ENCODE measurements at places on chromosomes 1 and 21.

DNA sequence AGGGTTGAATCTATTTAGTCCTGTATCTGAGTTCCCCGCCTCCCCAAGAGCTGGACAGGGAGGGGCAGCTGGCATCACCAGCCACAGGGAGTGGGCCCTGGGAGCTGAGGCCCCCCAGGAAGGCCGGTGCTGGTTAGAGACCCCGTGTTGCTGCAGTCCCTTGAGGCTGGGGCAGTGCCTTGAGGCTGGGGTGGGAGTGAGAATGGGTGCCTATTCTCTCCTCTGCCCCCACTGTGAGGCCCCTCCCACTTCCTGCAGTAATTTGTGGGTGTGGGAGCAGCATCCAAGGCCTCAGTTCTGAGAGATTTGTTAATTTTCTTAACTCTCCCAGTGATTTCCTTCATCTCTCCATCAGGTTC lies 2.5 kb upstream of the TRAPPC3 start:
- no peak for DNase-seq

DNA sequence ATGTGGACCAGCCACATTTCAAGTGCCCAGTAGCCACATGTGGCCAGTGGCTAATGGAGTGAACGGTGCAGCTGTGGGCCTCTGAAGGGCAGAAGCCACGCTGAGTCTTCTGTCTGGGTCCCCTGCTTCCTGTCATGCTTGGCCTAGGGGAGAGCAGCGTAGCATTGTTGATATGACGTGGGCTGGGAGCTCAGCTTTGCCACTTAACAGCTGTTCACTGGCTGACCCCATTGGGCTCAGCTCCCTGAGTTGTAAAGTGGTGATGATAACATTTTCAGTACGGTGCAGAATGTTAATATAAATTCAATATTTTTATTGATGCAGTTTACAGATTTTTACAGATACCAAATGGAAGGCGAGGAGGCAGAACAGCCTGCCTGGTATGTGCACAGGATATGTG lies 4.5 kb downstream of the PODN start:
- no peak for DNase-seq

GRCh38 chr1:147609358-147609757 lies 61.0 kb downstream of the ACP6 start:
- DNase-seq: no peak

DNA sequence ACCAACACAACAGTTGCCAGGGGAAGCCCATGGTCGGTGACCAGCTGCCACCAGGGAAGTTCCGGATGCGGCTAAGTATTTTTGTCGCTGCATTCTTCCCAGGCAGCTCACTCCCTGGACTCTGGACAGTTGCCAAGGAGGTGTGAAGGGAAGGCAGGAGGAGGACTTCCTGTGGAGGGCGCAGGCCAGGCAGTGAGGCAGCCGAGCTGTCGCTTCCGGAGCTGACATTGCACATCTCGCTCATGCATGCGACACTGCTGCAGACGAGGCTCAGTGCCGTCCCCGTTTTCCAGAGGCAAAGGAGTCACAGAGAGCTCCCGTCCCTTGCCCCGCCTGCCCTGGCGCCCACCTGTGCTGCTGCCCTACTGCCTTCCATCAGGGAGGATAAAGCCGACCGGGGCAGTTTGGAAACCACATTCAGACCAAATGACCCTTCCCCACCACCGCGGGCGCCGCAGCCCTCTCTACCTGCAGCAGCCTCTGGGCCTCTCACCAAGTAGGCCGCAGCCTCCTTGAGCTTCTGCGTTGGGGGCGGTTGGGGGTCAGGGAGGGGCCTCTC lies 81.4 kb downstream of the NENF start:
- no peak for DNase-seq

DNA sequence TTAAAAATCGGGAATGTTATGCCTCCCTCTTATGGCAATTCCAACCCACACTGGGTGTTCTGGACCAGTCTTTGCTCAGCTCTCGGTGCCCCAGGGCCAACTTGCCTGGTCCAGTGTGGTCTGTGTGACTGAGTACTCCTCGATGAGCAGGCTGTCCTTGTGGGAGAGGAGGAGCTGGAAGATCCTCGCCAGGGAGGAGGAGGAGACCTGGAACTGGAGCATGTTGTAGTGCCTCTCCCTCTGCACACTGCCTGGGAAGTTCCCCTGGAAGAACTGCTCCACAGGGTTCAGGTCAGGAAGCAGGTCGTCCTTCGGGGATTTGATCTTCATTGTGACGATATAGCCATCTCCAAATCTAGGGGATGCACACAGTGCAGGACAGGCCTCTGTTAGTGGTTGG lies 88.5 kb upstream of the GCLM start:
- DNase-seq: no peak

DNA sequence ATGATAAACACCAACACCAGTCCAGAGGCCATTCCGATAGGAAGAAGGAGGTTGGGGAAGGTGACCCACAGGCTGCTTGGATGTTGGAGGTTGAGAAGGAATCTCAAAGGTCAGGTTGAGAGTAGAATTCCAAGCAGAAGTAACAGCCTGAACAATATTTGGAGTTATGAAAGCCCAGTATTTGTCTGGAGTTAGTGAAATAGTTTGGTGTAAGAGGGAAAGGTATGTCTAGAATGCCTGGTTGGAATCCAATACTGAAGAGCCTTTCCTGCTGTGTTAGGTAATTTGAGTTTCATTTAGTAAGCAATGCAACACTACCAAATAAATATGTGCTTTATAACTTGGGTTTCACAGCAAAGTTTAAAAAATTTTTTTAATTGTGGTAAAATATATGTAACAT lies 70.5 kb upstream of the MCOLN3 start:
- DNase-seq: no peak

DNA sequence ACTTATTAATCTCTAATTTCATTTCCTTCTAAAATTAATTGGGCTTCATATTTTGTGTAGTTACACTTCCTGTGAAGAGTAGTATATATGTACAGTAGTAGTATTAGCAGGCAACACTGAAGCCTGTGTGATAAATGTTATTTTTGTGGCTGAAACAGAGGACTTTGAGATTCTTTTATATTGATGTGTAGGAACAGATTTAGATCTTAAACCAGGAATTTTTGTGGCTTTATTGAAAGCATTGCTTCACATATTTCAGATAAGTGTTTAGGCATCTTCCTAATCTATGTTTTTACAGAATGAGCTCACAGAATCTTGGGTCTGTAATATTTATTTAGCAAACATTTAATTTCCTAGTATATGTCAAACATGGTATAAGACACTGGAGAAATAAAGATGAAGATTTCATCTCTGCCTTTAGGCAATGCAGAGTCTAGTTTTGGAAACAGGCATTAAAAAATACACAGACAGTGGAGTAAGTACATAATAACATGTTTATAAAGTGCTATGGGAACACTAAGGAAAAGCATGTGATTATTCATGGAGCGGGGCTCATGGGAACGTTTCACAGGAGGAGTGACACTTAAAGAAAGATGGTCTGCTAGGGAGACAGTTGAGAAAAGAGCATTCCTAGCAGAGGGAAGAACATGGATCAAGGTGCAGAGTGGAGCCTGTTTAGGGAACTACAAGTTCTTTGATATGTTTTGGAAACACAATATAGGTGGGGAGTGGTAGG lies 52.7 kb downstream of the MIGA1 start:
- no peak for DNase-seq

DNA sequence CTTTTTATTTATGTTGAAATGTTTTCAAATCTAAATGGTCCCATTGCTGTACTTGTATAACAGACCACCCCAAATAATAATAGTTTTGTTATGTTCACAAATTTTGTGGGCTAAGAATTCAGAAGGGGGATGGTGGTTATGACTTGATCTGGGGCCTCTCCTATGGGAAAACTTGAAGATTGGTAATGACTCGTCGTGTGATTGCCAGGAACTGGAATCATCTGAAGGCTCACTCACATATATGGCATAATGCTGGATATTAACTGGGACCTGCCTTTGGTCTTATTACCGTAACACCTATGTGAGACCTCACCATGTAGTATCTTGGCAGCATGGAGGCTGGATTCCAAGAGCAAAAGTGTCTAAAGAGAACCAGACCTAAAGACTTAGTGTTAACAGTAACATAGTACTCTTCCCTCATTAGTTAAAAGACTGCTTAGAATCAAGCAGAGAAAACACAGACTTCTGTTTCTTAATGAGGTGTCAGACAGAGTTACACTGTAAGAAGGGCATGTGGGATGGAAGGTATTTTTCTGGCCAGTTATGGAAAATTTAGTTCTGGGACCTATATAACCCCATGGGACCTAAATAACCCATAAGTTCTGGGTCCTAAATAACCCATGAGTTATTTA lies 11.9 kb downstream of the LYPLAL1 start:
- no peak for DNase-seq

DNA sequence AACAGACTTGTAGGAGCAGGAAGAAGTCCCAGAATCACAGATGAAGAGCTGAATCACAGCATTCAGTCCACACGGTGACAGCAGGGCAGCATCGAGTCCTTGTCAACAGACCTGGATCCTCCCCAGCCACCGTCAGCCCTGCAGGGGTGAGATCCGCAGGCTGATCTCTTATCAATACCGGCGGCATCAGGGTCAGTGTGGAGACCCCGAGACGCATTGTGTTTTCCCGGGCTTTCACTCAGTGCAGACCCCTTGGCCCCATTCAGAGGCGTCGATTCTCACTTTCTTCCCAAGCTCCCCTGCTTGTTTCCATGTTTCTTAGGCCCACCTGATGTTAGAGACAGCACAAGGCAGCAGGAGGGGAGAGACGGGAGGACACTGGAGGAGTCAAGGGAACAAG lies 609.6 kb downstream of the PTPRU start:
- DNase-seq: no peak

DNA sequence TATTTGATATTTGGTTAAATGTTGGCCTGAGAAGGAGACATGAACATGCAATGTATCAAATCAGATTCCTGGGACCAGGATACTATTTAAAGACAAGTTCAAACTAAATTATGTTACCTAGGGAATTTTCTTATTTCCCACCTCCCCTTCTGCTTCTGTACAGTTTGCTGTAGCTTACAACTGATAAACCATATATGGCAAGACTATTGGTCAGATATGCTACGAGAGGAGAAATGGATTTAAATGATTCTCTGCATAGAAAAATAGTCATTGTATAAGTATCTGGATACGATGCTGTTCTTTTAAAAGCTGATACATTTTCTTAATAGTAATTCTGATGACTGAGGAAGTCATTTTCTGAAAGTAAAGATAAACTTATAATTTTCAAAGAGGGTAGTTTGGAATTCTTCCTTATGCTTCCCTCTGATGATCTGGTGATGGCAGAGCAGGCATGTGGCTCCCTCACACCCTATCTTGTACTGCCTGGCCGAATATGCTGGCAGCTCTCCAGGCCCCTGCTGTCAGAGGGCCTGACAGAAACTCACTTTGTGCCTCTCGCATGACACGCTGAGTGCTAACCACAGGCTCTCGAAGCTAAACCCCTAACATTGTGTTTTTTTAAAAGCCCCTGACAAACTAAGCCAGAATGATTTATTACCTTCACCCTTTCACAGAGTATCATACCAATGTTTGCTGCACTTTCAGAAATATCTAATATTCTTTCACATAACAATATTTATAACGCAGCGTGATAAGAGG lies 19.4 kb downstream of the RRP15 start:
- DNase-seq: no peak

DNA sequence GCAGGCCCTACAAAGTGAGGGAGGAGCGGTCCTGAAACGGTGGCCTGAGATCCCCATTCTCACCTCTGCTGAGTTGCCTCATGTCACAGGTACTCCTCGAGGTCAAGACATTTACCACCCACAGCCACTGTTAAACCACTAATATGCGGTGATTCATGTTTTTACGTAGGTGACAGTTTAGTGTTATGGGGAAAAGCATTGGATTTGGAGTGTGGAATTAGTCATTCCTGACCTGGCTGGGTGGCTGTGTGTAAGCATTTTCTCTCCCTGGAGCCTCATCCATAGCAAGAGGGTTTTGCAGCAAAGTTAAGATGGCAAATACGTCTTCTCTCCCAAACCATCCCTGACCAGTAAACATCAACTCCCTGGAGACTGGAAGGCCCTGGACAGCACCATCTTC lies 57.8 kb upstream of the KCNJ6 start:
- DNase-seq: no peak

- no peak for DNase-seq
Observed at GRCh38 chr1:204574016-204574864, 58.0 kb downstream of the MDM4 start.

DNA sequence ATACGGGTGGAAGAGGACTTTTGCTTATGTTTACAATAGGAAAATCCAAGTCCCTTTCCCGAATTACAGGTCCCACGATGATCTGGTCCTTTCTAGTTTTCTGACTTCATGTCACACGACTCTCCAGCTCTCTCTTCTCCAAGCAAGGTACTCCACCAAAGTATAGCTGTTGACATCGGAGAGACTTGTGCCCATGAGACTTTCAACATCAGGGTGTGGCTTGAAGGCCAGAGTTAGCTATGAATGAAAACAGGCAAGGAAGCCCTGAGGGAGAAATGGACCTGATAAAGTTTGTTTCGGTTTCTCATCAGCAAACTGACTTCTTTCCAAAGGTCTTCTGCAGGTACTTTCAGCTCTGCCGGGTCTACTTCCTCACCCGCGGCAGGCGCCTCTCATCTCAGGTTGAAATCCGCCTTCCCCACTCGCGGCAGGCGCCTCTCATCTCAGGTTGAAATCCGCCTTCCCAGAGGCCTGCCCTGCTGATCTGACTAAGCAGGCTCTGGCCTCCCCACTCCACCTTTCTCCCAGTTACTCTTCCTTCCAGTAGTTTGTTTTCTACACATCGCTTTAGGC lies 2.1 kb upstream of the PER3 start:
- DNase-seq: no peak

- no peak for DNase-seq
Observed at GRCh38 chr1:110348050-110348449, 8.9 kb downstream of the RBM15 start.

GRCh38 chr1:111241797-111242196 lies 14.3 kb downstream of the CHI3L2 start:
- no peak for DNase-seq

DNA sequence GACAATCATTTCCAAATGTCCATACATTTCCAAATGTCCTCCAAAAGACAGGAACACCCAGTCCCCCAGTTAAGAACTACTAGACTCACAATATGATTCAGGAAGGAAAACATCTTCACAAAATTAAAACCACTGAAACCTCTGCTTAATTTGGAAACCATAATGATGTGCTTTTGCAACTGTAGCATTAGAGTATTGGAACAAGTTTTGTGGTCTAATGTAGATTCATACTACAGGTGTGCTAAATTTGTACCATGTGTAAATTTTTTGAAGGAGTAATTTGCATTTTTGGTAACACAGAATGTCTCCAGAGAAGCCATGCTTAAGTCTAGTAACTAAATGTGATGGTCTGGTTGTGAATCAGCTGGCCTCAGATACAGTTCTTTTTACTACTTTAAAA lies 129.6 kb downstream of the DPYD start:
- DNase-seq: no peak

DNA sequence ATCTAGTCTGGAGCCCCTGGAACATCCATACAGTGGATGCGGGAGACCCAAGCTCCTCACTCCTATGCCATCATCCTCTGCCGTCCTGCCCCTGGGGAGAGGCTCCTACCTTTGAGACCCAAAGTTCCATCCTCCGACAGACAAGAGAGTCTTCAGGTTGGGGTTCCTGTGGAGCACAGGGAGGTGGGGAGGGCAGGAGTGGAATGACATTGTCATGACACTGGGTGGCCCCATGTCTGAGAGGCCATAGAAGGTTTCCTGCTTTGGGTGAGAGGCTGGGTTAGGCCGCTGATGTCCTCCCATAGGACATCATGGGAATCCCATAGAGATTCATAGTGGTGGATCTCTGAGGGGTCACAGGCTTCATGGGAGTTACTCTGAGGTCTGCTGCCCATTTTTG lies 2.0 kb downstream of the CHI3L1 start:
- DNase-seq: no peak

All from AG09319 (cell line).